Stimulated activated naive CD4-positive, alpha-beta T cell treated with Interleukin-2 at 50 U/mL for 16 hours (primary cell): ENCODE measurements at places on chromosomes 2 and 18.

DNA sequence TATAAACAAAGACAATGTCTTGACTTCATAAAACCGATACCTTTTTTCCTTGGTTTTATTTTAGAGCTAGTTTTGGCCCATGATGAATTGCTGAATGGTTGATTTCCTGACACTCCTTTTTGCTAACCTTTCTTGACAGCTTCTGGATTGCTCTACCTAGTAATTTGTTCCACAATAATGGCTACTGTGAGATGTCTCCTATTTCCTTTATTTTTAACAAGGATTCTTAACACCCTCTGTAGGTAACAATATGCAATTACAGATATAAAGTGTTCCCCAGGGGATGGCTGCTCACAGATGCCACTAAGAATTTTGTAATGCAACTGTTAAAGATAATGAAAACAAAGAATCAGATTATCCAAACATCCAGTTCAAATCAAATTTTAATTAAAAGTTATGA is 100.8 kb upstream of the ATP5MC3 start:
- DNase-seq = no peak

DNA sequence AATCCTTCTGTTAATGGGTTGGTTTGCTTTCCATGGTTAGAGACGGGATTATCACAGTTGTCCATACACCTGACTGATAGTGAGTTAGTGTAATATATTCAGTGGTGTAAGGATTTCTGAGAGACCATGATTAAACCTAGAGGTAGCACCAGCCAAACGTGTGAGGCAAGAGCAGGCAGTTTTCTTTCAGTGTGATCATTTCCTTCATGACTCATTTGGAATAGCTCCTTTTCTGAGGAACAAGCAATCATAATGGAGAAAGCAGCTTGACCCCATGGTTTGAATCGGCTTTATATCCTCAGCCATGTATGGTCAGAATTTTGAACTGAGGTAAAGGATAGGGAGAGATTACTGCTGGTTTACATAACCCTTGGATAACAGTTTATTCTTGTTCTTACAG is 2.9 kb downstream of the MXD1 start:
- no peak for DNase-seq

DNA sequence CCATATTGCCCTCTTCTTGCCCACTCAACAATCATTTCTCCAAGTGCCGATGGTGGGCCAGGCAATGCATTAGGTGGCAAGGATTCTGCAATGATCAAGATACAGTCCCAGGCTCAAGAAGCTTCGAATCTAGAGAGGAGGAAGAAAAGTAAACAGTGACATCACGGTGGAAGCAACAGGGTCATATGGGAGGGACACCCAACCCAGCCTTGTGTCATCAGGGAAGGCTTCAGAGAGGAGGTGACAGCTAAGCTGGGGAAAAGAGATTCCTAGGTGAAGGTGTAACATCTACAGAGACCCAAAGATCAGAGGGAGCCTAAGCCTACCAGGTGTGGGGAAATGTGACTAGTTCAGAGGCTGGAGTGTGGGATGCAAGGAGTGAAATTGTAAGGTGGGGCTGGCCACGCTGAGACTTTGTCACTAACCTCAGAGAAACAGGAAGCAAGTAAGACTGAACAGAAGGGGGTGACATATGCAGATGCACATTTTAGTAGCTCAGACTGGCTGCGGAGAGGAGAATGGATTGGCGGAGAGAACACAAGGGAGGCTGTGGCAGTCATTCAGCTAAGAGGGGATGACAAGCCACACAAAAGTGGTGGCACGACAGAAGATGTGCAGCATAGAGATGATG is 104.9 kb downstream of the ANKRD44 start:
- DNase-seq = peak; percentile 66

- DNase-seq = no peak
These were observed 1596.5 kb upstream of the LRRTM1 start for GRCh38 chr2:81901017-81901416.

- DNase-seq = no peak
These were observed 169.2 kb upstream of the APCDD1 start for GRCh38 chr18:10285283-10285640.

DNA sequence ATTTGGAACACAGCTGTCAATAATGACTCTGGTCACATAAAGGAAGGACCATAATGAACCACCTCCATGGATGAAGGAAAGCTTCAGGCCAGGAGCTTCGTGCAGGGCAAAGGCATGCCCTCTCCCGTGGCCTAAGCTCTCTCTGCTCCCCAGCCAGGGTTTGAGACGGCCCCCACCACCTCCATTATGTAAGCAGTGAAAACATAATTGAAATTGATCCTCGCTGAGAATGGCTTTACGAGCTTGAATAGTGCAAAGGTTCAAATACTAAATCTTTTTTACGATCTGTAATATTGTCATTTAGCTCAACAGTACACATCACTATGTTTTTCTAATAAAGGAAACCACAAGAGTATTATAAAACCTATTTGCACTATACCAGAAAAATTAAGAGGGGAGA is 5.2 kb upstream of the EDAR start:
- no peak for DNase-seq

- DNase-seq = no peak
These were observed 117.3 kb upstream of the TTC39C start for GRCh38 chr18:23897291-23897690.
